Fibroblast of mammary gland (primary cell): ENCODE measurements at places on chromosomes 2 and 18.

DNA sequence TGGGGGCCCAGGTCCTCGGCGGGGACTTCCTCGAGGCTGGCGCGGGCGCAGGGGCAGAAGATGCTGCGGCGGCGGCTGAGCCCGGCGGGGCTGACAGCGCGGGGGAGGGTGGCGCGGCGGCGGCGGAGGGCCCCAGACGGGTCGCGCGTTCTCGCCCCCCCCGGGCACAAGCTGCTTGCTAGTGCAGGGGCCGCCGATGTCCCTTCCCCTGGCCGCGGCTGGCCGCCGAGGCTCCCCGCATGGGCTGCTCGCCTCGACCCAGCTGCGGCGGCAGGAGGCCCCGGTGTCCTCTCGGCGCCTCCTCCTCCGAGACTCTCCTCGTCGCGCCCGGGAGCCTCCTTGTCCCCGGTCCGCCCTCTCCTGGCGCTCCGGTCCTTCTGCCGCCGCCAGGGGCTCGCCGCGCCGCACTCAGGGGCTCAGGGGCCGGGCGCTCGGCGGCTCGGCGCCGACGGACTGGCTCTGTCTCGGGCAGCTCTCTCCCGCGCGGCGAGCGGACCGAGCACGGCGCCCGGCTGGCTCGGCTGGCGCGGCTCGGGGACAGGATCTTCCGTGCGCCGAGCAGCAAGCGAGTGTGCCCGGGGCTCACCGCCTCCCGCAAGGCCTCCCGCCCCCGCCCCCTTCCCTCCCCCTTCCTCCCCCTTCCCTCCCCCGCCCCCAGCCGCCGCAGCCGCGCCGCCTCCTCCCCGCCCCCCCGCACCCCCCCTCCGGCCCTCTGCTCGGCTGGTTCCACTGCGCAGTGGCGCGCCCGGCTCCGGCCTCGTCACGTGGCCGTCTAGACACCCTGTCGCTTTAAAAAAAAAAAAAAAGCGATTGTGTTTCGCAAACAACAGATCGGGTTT is 902 bp upstream of the SMAD7 start:
- peak; percentile 86 for DNase-seq

- no peak for DNase-seq
Observed at GRCh38 chr2:125564471-125564870, 1091.5 kb upstream of the GYPC start.

GRCh38 chr2:34901739-34902138 is 1302.6 kb upstream of the FAM98A start:
- no peak for DNase-seq

DNA sequence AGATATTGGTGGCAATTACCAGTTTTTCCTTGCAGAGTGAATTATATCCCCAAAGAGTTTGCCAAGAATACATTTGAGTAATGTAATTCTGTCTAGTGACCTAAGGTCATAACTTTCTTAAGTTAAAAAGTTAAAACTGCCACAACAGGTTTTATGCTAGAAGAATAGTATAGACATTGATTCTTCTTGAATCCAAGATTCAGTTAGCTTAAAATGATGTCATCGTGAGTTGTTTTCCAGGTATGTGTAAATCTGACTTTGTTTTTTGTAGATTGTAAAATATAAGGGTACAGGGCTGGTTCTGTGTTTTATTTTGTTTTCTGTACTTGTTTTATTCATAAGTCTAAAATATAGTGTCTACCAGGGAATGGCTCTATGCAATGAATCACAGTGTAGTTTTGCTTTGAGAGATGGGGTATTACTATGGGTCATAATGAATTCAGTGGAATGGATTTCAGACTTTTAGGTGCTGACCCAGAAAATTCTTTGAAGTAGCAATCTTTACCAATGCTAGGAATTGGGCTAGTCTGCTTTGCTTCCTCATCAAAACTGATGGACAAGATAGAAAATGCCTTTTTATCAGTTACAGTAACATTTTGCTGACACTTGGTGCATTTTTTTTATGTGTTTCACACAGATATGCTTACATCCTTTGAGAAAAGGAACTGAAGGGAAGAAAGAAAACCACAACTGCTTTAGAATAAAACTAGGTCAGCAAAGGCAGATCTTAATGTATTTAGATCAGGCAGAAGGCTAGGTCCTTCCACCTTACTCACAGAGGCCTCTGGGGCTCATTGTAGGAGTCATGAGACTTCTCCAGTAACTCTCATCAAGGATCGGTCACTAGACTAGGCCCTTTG is 20.8 kb upstream of the MGAT5 start:
- DNase-seq = no peak

DNA sequence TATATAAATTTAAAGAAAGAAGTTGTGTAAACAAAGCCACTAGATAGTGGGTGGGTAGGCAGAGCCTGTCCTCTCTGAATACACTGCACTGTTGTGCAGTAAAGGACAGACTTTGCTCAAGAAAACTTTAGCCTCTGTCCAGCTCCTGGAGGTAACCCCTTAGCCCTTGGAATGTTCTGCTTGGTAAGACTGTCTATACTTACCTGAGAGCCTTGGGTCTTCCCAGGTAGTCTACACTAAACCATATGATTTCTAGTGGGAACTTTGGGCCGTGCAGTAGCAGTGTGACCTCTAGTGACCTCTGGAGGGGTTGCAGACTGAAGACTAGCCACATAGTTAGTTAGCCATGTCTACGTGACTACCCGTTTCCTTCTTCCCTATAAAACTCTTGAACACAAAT is 678.3 kb upstream of the NRXN1 start:
- DNase-seq = no peak

DNA sequence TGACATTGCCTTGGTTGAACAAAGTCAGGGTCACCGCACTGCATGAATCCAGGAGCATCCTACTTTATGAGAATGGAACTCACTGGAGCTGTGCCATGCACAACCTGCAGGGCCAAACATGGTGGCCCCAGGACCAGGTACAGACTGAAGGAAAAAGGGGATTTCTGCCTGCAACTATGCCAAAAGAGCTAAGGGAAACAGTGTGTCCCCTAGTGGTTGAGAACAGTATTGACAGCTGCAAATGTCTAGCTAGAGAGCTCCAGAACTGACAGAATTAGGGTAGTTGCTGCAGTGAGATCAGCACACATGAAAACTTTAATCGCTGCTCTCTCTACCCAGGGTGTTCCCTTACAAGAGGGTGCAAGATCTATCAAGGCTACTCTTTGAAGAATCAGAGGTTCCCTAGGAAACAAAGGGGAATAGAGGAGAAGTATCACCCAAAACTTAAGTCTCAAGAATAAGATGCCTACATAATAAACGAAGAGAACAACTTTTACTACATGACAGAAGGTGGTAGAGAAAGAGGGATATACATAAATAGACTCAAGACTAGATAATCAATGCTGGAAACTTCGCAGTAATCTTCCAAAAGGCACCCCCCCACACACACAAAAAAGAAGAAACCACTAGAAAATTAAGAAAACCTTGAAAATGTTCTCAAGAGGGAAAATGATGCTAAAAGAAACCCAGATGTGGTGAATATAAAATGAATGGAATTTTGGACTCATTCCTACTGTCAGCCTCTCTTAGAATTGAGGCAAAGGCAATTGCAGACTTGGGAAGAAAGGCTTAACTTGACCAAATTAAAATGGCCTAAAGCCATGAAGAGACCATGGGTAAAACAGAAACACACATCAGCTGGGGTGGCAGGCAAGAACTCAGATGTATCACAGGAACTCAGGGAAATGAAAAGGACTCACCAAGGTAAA is 43.6 kb upstream of the IHH start:
- peak; percentile 49 for DNase-seq

DNA sequence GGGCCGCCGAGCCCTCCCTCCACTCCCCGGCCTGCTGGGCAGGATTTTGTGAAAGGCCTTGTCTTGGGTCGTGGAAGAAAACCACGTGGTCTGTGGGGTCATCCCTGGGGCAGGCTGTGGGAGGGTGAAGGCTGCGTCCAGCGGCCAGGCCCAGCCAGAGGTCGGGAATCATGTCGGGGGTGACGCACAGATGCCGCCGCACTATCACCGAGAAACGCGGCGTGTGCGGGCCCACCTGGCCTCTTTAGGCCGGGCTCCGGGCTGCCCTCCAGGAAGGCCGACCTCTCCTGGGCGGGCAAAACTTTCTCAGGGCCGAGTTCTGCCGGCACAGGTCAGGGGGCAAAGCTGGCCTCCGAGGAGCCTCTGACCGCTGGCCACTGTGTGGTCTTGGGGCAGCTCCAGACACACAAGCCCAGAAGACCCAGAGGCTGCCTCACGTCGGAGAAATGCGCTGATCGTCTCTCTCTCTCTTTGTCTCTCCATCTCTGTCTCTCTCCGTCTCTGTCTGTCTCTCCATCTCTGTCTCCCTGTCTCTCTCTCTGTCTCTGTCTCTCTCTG is 28.4 kb downstream of the NFATC1 start:
- DNase-seq = peak; percentile 67

DNA sequence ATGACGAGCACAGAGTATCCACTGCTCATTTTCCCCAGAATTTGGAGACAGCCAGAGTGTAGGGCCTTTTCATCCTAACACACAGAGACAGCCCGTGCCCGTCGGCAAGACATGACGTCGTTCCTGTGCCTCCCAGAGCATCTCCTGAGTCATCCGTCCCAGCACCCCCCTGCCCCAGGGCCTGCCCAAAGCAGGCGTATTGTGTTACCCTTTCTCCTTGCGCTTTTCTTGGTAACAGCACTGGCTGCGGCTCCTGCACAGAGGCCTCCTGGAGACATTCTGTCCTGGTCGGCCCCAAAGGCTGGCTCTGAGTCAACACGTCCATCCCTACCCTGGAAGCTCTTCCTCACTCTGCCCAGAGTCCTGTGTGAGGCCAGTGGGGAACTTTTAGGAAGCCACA is 217.1 kb downstream of the KLHL29 start:
- peak; percentile 66 for DNase-seq

DNA sequence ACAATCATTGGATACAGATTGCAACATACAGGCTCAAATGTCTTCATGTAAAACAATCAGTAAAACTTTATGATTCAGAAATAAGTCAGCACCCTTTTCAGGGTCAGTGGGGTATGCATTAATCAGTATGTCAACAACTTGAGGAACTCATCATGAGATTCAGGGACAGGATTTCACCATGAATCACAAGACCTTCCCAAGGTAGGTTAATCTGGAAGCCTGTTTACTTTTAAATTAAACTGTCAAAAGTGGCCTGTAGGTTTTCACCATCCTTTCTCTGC is 104.8 kb downstream of the SP100 start:
- DNase-seq = peak; percentile 91

GRCh38 chr2:146437712-146438111 is 1407.1 kb upstream of the ACVR2A start:
- no peak for DNase-seq
